ENCODE measurements at places on chromosomes 6 and 20.
A peak's percentile ranks its signal among the peaks of the same experiment; 100 is the strongest.

GRCh38 chr20:40563296-40563950, 125.6 kb downstream of the MAFB start:
- no peak for DNase-seq

- DNase-seq, result no peak
Measured at GRCh38 chr6:111230351-111231089, 143.2 kb downstream of the SLC16A10 start.

DNA sequence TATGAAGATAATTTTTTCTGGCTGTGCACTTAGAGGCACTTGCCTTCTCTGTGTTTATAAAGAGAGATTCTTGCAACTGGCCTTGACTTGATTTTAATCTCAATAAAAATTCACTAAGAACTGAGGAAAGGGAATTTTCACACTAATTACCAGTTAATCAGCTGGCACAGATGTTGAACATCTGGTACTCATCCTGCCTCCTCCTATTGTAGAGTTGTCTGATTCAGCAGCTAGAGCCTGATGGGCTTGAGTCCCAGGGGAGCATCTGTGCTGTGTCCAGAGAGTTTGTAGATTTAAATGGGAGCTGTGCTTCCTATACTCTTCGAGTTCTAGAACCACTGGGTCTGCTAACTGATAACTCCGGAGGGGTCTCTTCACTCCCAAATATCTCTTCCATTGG, 284.4 kb upstream of the RNF24 start:
- DNase-seq, result peak; percentile 20

DNA sequence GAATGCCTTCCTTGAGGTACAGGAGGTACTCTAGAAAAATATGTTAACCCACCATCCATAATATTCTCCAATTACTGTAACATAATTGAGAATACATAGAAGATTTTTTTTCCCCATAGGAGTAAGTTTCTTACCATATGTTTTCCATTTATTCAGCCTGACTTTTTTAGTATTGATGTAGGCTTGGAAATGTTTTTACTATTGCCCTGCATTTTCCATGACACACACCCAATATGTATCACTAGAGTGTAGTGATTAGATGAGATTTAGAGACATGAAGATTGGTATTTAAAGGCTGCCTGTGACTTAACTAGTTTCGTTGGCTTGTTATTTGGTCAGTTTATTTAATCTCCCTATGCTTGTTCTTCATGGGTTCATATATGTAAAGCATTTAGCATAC, 39.5 kb downstream of the KCNQ5 start:
- DNase-seq, result no peak

DNA sequence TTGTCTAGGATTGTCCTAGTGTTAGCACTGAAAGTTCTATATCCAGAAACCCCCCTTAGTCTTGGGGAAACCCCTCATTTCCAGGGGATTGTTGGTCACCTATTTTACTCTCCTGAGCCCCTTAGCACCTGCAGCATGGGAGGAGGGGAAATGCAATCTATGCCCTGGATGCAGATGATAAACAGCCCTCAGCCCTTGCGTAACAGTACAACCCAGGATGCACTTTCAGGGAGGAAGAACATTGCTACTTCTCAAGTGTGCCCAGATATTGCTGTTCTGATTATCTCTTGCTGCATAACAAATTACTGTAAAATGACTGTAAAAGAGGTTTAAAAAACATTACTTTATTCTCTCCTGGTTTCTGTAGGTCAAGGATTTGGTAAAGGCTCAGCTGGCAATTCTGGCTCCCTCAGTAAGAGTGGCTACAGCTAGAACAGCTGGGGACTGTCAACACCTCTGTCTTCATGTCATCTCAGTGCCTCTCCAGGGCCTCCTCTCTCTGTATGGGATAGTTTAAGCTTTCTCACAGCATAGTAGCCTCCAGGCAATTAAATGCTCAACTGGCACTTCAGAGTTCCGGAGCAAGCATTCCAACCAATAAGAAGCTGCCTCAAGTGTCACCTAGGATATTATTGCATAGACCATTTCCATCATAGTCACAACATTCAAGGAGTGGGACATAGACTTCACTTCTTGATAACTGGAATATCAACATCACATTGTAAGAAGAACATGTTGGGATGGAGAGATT, 117.8 kb upstream of the FOXO3 start:
- no peak for DNase-seq

- no peak for DNase-seq
Measured at GRCh38 chr20:3670511-3670910, 7.3 kb upstream of the GFRA4 start.

DNA sequence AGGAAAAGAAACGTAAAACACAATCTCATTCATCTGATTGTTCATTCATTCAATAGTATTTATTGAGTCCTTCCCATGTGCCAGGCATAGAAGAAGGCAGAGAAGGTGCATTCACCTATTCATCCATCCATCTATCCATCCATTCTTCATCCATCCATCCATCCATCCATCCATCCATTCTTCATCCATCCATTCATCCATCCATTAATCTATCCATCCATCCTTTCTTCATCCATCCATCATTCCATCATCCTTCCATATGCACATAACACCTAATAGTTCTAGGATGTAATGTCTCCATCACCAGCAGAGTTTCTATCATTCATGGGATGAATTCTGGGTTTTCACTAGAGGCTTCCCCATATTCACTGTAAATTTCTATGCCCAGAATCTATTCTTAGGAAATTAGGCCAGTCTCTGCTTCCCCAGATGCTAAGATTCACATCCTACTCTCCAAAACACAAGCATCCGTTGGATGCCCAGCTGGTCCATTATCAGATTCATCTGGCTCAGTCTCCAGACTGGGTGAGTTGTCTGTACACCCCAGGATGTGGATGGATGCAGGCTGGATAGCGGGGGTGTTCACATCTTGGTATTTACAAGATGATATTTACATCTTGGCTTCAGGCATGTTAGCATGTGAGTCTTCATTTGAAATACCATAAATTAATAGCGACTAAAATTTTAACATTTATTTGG, 517.7 kb upstream of the SULF2 start:
- DNase-seq, result no peak

- DNase-seq, result no peak
Measured at GRCh38 chr20:44501448-44501847, 20.4 kb downstream of the SERINC3 start.

GRCh38 chr20:47099825-47100441, 205.3 kb downstream of the EYA2 start:
- no peak for DNase-seq

DNA sequence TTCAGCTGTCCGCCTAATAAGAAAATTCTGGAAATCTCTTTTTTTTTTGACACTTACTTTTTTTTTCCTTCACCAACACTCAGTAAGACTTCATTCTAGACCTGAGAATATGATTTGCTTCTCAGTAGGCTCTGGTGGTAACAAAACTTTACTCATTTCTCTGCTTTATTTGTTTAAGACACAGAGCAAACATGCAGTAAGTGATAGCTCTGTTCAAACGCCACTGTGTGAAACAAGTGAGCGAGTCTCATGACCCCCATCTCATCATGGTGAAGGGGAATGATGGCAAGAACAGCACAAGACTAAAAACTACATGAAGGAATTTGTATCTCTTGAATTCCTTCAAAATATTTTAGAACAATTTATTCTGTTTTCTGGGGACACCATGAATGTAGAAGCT, 541.6 kb upstream of the POU3F2 start:
- no peak for DNase-seq

GRCh38 chr6:2806644-2807043, 35.0 kb downstream of the SERPINB1 start:
- DNase-seq, result no peak

DNA sequence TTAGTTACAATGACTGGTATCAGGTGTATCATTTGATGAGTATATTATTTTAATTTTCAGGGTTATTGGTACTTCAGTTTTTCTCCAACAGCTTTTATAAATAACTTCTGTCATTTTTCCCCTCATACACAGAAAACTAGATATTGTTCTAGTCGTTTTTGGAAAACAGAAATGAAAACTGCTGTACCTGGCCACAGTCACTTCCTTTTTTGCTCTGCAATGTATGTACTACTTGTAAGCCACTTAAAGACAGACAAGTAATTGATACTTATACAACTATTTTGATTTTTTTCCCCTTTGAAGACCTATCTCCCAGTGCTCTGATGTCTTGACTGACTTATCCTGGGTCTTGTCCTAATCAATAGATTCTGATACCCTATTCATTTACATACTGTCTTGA, 218.6 kb upstream of the RUNX2 start:
- DNase-seq, result no peak

GRCh38 chr6:161274488-161274858, 612 bp upstream of the AGPAT4 start:
- DNase-seq, result no peak

DNA sequence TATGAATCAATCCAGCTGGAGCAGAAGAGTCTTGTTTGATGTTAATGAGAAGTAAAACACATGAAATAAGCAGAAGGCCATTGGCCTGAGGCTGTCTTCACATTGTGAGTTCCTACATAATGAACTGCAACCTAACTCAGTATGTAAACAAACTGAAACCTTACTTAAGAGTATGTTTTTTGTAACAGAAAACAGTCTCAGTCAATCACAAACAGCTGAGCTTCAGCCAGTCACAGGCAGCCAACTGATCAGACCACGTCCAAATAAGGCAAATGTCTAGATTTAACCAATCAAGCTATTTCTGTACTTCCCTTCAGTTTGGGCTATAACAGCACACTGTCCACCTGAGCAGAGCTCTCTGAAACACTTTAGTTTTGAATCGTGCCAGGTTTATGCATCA, 234.7 kb downstream of the TRDN start:
- no peak for DNase-seq

GRCh38 chr6:20866935-20867703, 332.9 kb downstream of the CDKAL1 start:
- DNase-seq, result no peak

- no peak for DNase-seq
Measured at GRCh38 chr6:90885611-90886056, 298.8 kb upstream of the MAP3K7 start.

DNA sequence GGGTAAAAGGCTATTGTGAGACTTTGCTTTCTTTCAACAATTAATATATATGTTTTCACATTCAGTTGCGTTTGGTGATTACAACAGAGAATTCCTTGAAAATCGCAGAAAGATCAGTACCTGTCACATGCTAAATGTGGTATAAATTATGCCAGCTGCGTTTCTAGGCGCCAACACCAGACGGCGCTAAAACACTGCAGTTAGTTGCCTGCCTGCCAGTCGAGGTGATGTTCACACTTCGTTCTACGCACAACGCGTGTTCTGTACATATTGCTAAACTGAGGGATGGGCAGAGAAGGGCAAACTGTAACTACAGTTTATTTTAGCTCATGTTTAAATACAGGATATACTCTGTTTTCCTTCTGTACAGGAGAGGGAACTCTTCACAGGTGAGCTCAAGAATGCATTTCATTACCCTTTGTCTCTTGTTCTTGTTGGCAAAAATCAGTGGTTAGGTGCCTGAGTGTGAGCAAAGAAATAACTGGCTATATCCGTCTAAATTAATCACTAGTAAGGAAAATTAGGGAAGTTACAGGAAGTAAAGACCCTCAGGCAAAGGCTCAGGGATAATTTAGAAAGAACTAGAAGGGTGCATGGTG, 100.1 kb upstream of the RGS17 start:
- peak; percentile 9 for DNase-seq

DNA sequence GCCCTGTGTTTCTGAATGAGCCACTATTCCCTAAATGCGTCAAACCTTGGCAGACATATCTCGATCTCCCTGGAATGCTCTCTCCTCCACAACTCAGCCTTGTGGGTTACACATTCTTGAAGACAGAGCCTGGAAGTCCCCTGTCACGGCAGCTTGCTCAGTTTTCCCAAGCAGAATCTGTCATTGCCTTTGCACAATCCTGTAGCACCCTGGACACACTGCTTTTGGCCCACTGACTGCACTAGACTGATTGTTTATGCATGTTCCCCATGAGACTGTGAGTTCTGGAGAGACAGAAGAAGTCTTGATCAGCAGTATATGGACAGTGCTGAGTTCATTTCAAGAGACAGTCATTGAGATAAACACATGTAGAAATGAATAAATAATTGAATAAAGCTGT, 406.7 kb downstream of the CD83 start:
- peak; percentile 85 for DNase-seq

GRCh38 chr6:29708432-29709179, 14.6 kb upstream of the HLA-F start:
- no peak for DNase-seq

- DNase-seq, result no peak
Measured at GRCh38 chr6:7062451-7063162, 45.2 kb upstream of the RREB1 start.

GRCh38 chr20:9884666-9885065, 45.8 kb upstream of the PAK5 start:
- no peak for DNase-seq

GRCh38 chr20:54257071-54257816, 49.4 kb downstream of the PFDN4 start:
- DNase-seq, result peak; percentile 15

DNA sequence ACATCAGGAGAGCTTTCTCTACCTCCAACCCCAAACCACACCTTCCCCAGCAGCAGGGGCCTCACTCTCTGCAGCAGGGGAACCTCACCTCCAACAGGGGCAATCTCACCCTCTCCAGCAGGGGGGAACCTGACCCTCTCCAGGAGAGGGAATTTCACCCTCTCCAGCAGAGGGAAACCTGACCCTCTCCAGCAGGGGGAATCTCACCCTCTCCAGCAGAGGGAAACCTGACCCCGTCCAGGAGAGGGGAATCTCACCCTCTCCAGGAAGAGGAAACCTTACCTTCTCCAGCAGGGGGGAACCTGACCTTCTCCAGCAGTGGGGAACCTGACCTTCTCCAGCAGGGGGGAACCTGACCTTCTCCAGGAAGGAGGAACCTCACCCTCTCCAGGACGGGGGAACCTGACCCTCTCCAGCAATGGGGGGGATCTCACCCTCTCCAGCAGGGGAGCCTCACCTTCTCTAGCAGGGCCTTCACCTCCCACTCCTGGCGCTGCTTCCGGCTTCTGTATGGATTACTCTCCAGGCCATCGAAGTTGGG, 3.1 kb downstream of the B3GALT4 start:
- DNase-seq, result no peak

DNA sequence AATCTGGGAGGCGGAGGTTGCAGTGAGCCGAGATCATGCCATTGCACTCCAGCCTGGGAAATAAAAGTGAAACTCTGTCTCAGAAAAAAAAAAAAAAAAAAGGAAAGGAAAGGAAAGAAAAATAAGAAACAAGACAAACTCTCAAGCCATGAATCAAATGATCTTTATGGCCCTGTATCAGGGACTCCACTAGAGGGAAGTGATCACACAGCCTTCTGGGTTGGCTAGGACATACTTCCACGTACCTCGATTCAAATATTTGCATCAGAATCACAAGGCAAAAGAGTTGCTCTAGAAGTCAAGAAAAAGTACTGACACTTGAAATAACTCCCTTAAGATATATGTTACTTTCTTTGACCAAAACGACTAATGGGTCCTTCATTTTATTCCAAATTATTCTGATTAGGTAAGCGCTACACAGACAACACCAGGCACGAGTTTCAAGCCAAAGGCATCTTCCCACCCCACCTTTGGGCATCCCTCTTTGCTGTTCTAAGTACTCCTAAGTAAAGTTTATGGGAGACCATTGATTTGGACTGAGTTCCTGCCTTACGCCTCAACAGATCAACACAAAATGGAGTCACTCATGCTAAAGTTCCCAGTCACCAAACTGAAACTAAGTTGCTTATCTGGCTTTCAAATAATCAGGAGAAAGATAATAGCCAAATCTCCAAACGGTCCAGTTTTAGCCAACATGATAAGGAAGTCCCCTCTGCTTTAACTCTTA, 77.5 kb upstream of the NT5E start:
- no peak for DNase-seq

All from skin of body (tissue), 3 donors.